ENCODE measurements at places on chromosomes 11 and 22.

GRCh38 chr11:30502305-30502704 lies 83.8 kb downstream of the MPPED2 start:
- H3K4me3 ChIP-seq: no peak overlapping the region
- H3K27ac ChIP-seq: no peak overlapping the region
- no peaks in the 10 kb centered on the region for H3K4me1 ChIP-seq
- no peak for DNase-seq

GRCh38 chr22:28142361-28142961 lies 223.4 kb upstream of the PITPNB start:
- no peaks in the 10 kb centered on the region for H3K27me3 ChIP-seq
- peaks cover 6% of the 10 kb centered on the region for H3K4me1 ChIP-seq
- H3K36me3 ChIP-seq: no peaks in the 10 kb centered on the region
- H3K4me3 ChIP-seq: no peak overlapping the region
- no peak for DNase-seq

GRCh38 chr11:34509336-34509876 lies 4.2 kb downstream of the ELF5 start:
- DNase-seq: no peak
- H3K4me1 ChIP-seq: no peaks in the 10 kb centered on the region
- H3K4me3 ChIP-seq: no peak overlapping the region

DNA sequence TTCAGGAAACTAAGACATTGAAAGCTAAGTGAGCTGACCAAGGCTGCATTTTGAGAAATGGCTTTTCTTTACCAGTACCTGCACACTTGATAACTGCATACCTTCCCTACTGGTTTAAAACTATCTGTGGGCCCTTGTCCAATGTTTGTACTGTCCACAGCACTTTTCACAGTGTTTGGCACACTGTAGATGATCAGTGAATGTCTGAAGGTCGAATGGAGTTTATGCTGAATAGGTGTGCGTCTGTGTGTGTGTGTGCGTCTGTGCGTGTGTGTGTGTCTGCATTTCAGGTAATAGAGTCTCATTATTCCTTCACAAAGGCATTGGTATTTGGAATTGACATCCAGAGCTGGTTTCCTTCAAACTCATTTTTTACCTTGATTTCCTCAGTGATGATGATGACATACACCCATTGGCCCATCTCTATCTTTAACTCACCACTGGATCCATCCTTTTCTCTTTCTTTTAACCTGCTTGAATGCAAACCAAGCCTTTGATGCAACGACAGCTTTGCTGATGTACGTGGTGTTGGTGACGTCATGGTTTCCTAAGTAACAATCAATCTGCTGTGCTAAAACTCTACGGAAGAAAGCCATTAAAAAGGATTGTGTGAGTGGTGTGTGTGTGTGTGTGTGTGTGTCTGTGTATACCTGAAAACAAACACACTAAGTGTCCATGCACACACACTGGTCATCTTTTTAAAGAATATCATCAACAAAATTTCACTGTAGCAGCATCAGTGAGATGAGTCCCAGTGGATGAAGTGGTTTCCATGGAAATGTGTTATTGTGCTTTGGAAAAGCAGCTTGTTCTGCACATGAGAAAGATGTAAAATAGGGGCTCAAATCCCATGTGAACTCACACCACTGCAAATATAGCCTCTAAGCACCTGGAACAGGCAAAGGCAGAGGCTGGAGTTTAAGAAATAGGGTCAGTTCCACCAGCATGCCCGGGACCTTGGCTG lies 490.2 kb upstream of the B3GAT1 start:
- H3K27me3 ChIP-seq: no peaks in the 10 kb centered on the region
- no peaks in the 10 kb centered on the region for H3K36me3 ChIP-seq
- no peaks in the 10 kb centered on the region for H3K4me1 ChIP-seq

GRCh38 chr22:23520863-23521440 lies 59.1 kb downstream of the IGLL1 start:
- no peaks in the 10 kb centered on the region for H3K36me3 ChIP-seq
- H3K27me3 ChIP-seq: no peaks in the 10 kb centered on the region
- DNase-seq: no peak
- H3K4me3 ChIP-seq: peak overlapping the region; percentile 73
- peak overlapping the region; percentile 95 for H3K27ac ChIP-seq

GRCh38 chr11:111173221-111173620 lies 72.3 kb upstream of the POU2AF2 start:
- H3K4me3 ChIP-seq: no peak overlapping the region
- no peaks in the 10 kb centered on the region for H3K27me3 ChIP-seq
- DNase-seq: no peak

- H3K4me3 ChIP-seq: peak overlapping the region; percentile 25
- H3K36me3 ChIP-seq: no peaks in the 10 kb centered on the region
These were observed 186.6 kb downstream of the MAML2 start for GRCh38 chr11:96156379-96156722.

GRCh38 chr11:61082062-61082870 lies 20.0 kb upstream of the CD5 start:
- H3K27ac ChIP-seq: no peak overlapping the region
- H3K36me3 ChIP-seq: no peaks in the 10 kb centered on the region
- DNase-seq: no peak
- H3K4me3 ChIP-seq: no peak overlapping the region
- H3K27me3 ChIP-seq: no peaks in the 10 kb centered on the region

DNA sequence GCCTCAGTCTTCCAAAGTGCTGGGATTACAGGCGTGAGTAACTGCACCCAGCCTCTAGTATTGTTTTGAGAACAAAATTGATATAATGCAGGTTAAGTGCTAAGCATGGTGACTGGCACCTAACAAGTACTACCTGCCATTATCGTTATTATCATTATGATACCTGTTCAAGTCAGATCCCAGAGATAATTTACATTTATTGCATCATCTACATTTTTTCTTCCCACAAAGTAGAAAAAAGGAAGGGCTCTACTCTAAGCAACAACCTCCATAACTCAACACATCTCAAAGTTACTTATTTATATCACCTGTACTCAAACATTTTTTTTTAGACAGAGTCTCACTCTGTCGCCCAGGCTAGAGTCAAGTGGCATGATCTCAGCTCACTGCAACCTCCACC lies 42.1 kb downstream of the DCDC1 start:
- no peak overlapping the region for H3K4me3 ChIP-seq
- no peak overlapping the region for H3K27ac ChIP-seq
- no peak for DNase-seq
- no peaks in the 10 kb centered on the region for H3K4me1 ChIP-seq

GRCh38 chr11:44805596-44805995 lies 78.8 kb downstream of the TSPAN18 start:
- H3K36me3 ChIP-seq: no peaks in the 10 kb centered on the region
- no peak overlapping the region for H3K27ac ChIP-seq
- no peak for DNase-seq
- peaks cover 29% of the 10 kb centered on the region for H3K4me1 ChIP-seq
- no peak overlapping the region for H3K4me3 ChIP-seq

- no peaks in the 10 kb centered on the region for H3K4me1 ChIP-seq
- H3K27me3 ChIP-seq: no peaks in the 10 kb centered on the region
- H3K36me3 ChIP-seq: no peaks in the 10 kb centered on the region
These were observed 12.6 kb upstream of the ANO1 start for GRCh38 chr11:70065318-70066135.

GRCh38 chr22:17267661-17268330 lies 48.6 kb upstream of the ADA2 start:
- H3K36me3 ChIP-seq: no peaks in the 10 kb centered on the region
- H3K4me3 ChIP-seq: no peak overlapping the region
- no peak overlapping the region for H3K27ac ChIP-seq
- H3K27me3 ChIP-seq: no peaks in the 10 kb centered on the region

DNA sequence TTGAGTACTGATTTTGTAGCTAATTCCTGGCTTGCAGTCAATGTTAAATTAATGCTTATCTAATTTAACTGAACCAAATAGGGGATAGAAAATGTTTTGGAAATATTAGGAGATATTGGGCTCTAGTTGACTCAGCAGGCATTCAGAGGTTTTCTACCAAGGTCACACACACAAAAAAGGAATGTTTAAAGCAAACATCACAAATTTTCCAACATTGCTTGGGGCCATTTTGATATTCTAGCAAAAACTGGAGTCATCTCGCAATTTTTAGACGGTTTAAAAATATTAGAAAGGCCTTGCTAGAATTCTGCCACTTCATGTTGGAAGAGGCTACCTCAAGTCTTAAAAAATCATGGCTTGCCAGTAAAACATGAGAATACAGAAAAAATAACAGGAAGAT lies 2082.1 kb upstream of the RAG2 start:
- H3K36me3 ChIP-seq: no peaks in the 10 kb centered on the region
- H3K4me3 ChIP-seq: no peak overlapping the region
- H3K27me3 ChIP-seq: no peaks in the 10 kb centered on the region
- H3K4me1 ChIP-seq: no peaks in the 10 kb centered on the region
- DNase-seq: no peak

- DNase-seq: no peak
- H3K4me3 ChIP-seq: no peak overlapping the region
- H3K36me3 ChIP-seq: no peaks in the 10 kb centered on the region
- H3K4me1 ChIP-seq: no peaks in the 10 kb centered on the region
- H3K27me3 ChIP-seq: no peaks in the 10 kb centered on the region
- no peak overlapping the region for H3K27ac ChIP-seq
These were observed 152.9 kb downstream of the SNX19 start for GRCh38 chr11:130763087-130763980.

- DNase-seq: no peak
- H3K27ac ChIP-seq: peak overlapping the region; percentile 23
- peaks cover 18% of the 10 kb centered on the region for H3K4me1 ChIP-seq
- no peaks in the 10 kb centered on the region for H3K27me3 ChIP-seq
These were observed 94.7 kb upstream of the RASSF10 start for GRCh38 chr11:12914400-12914912.

DNA sequence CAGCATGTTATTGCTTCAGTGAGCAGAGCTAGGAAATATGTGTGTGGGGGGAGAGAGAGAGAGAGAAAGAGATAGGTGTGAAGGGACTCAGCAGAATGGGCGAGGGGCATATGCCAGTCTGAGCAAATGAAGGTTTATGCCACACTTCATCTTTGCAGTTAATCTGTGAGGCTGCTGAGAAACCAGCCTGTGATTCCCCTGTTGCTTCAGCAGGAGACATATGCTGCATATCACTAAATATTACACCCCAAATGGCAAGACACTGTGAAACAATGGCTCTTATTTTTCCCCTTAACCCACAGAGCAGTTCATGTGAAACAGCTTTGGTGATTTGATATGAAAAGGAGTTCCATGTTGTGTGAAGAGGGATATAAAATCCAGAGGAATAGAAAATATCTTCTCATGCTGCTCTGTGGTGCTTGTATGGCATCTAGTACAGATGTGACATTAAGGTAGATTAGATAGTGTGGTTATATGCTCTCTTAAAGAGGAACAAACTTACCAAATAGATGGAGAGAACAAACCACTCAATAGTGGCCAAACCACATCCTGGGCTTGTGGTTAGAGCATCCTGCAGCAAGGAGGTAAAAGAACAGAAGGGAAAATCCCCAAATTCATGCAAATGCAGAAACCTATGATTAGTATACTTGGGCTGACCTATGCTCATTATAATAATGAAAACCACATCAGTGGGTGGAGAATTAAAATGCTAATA lies 864.2 kb downstream of the FAM181B start:
- H3K36me3 ChIP-seq: no peaks in the 10 kb centered on the region
- DNase-seq: no peak
- H3K27ac ChIP-seq: no peak overlapping the region
- H3K27me3 ChIP-seq: no peaks in the 10 kb centered on the region
- H3K4me3 ChIP-seq: no peak overlapping the region

DNA sequence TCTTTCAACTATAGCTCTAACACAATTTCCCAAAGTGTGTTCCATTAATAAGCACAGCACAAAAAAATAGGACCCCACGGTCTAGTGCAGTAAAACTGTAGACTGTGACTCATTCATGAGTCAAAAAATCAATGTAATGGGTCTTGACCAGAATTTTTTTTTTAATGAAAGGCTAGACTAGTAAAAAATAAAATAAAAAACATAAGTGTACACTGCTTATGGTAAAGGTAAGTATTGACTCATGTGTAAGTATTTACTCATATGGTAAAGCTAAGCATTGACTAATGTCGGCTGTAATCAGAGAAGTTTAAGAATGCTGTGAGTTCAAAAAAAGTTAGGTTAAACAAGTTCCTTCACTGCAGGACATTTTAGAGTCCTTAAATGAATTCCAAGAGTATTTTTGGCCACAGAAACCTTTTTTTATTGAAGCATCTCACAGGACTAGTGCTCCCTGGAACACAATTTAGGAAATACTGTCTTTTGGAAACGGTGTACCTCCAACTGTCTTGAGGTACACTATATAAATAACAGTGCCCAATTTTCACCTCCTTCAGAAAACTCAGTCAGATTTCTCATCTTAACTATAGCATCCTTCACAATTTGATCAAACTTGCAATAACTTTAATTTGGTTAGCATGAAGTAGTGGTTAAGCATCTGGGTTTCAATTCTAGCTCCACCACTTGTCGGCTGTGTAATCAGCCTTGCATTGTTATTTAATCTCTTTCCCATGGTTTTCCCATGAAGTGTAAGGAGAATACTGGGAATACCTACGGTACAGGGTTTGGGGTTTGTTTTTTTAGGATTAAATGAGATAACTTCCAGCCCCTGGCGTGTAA lies 2.1 kb downstream of the CCDC73 start:
- peak overlapping the region; percentile 53 for H3K4me3 ChIP-seq
- DNase-seq: no peak
- H3K27me3 ChIP-seq: no peaks in the 10 kb centered on the region
- no peaks in the 10 kb centered on the region for H3K4me1 ChIP-seq
- H3K36me3 ChIP-seq: no peaks in the 10 kb centered on the region

DNA sequence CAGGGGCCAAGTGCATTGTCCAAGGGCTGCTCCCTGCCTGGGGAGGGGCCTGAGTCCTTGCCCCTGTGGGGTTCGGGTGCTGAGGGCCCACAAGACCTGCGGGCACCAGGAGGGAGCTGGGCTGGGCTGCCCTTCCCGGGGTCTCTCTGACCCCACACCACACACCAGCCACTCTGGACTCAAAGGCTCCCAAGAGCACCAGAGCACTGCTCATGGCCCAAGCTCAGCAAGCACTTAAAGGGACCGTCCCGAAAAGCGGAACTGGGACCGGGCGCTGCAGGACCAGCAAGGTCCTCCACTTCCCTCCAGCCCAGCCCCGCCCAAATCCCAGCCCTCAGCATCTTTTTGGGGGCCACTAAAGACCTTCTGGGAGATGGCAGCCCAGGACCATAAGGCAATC lies 5.3 kb downstream of the LSP1 start:
- no peak for DNase-seq
- H3K27ac ChIP-seq: no peak overlapping the region
- no peak overlapping the region for H3K4me3 ChIP-seq
- no peaks in the 10 kb centered on the region for H3K27me3 ChIP-seq
- no peaks in the 10 kb centered on the region for H3K36me3 ChIP-seq
- peaks cover 2% of the 10 kb centered on the region for H3K4me1 ChIP-seq

All from thoracic aorta (tissue), 2 donors.